ENCODE measurements at places on chromosomes 6 and 20.

GRCh38 chr6:46628976-46629375 is 23.6 kb downstream of the CYP39A1 start:
- DNase-seq: no peak

DNA sequence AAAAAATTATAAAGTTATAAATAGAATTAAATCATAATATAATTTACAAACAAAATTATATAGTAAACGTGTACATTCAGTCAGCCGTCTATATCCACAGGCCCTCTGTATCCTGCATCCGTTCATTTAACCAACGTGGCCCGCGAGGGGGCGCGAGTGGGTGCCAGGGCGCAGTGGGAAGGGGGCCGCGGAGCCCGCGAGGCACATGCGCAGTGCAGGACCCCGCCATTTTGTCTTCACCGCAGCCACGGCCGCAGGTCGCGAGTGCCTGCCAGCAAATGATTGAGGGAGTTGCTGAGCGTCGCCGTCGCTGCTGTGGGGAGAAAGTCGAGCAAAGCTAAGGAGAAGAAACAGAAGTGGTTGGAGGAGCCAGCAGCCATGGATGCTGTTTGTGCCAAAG is 53.4 kb upstream of the ECI2 start:
- no peak for DNase-seq

DNA sequence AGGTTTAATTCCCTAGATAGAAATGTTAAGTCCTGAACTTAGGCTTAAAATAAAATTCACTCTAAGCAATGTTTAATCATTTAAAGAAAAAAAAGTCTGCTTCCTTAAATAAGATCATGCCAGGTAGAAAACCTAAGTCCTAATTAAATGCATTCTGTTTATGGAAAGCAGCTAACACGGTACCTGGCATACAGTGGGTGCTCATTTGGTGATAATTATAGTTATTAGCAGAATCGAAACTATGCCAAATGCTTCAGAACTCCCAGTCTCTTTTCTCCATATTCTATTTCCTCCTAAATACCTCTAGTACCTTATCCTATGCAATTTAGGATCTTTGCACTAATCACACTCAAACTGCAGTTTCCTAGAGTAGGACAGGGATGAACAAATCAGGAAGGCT is 331.8 kb downstream of the EPHA7 start:
- DNase-seq: no peak

DNA sequence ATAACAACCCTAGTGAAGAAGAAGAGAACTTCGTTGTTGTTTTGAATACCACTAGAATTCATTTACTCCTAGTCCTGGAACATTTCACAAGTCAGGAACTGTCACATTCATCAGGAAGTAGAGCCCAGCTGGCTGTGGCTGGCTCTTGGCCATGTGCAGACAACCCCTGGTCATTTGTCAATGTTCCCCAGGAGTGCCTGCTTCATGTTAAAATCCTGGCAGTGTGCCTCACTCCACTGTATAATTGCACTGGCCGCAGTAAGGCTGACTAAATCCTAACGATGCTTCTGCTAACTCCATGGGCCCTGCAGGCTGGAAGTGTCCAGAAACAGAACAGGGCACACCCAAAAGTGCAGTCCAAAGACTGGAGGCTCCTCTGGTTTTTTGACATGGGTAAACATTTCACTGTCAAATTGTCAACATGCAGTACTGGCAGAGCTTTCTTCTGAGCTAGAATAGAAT is 41.5 kb upstream of the ADGRF1 start:
- peak; percentile 90 for DNase-seq

DNA sequence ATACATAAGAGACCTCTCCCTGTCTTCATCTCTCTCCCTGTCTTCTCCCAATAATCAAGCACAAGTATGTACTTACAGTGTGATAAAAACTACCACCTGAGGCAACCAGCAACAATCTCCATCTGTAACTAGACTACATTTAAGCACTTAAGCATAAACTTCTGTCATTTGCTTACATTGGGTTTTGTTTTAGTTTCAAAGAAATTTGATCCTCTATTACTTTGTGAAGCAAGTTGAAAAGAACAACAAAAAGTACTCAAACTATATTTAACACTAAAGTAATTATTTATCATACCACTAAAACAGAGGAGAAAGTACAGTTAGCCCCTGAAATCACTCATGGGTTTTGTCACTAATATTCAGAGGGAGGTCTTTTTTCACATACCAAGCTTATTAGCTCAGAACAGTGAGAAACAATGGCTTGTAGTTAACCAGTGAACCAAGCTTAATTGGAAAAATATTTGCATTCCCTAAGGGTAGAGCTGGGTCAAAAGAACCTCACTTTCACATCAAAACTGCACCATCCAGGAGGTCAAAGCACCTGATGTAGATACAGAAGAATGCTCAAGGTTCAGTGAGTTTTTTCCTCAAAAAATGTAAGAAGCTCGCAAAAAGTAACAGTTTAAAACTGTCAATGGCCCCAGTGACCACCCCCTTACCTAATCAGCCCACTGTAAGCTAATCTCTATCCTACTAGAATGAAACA is 34.1 kb downstream of the DCDC2 start:
- no peak for DNase-seq

DNA sequence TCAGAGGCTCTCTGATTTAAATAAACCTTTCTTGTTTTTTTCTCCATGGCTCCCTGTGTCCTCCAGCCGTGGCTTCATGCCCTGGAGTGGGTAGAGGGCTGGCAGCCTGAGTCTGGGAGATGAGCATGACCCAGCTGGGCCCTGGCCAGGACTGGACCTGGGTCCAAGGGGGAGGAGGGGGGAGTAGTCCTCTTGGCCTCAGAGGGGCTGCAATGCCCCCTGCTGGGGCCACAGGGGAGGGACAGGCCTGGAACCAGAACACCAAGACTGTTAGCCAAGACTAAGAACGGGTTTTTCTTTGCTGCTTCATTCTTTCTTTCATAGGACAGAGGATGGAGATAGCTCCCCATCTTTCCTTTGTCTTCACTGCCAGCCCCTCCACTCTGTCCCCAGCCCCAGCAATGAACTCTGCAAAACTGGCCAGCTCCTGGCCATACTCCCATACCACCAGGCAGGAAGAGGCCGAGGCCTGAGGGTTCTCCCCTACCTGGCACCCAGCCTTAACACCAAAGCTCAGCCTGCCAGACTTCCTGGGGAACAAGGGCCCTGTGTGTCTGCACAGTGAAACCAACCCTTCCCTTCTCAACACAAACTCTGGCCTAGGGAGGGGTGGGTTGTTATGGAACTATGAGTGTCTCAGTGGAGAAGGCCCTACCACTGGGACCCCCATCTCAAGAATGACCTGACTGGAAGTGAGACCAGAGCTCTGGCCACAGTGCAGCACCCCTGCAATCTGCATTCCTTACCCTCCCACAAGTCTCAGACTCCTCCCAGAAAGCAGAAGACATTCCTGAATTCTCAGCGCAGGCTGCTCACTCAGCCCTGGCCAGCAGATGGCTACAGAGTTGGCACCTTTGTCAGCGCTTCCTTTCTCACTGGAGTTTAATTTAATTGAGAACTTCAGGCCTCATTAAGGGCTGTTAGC is 11.0 kb downstream of the SLC29A1 start:
- peak; percentile 85 for DNase-seq

- no peak for DNase-seq
Observed at GRCh38 chr6:18837013-18837412, 449.9 kb downstream of the RNF144B start.

GRCh38 chr6:79111549-79111948 is 33.5 kb upstream of the PHIP start:
- DNase-seq: no peak

GRCh38 chr6:11009353-11009752 is 34.8 kb downstream of the ELOVL2 start:
- no peak for DNase-seq

DNA sequence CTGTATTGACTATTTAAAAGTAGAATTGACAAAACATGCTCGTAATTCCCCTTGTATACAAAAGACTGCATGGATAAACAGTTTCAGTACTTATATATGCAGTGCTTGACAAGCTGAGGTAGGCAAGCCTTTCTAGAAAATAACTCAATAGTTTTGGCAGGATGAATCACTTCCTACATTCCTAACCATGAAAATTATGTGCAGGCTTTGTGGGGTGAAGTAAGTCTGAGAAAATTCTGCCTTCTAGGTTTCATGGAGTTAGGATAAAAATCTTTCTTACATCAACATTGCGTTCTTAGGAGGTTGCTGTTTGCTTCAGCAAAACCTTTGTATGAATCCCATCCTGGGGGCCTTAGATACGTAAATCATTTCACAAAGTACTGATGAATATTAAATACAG is 801.4 kb upstream of the EYS start:
- no peak for DNase-seq

- DNase-seq: peak; percentile 59
Observed at GRCh38 chr6:151452750-151453427, 963 bp upstream of the RMND1 start.

- DNase-seq: no peak
Observed at GRCh38 chr20:61749406-61750075, 316.1 kb downstream of the TAF4 start.

DNA sequence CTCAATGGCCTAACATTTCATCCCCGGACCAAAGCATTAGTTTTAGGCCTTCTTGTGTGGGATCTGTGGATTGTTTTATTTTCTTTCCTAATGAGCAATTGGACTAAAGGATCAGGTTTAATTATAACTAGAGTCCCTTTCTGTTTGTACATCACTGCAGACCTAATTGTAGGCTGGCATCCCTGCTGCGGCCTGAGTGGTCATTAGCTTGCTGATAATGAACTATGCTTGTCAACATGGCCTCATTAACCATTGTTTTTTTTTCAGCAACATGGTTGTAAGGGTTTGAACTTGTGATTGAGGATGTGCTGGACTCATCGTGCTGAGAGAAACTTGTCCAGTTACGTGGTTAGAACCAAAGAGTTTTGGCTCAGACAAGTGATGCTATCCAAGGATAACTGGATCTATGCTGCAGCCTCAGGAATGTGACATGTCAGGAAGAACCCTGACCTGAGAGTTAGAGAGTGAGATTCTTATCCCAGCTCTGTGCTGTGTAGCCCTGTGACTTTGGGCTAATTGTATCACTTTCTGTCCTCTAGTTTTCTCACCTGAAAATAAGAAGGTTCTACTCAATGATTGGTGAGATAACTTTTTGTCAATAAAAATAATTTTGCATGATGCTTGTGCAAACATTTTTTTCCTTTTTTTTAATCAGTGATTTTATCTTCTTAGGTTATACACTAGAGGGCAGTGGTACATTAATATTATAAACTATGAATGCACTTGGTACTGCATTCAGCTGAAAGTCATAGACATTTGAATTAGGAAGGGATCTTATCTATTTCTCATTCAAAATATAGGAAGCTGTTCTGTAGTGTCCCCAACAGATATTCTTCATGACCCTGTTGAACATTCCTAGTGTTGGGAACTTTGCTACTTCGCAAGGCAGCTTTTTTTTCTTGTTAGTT is 140.9 kb downstream of the RNF144B start:
- DNase-seq: no peak

DNA sequence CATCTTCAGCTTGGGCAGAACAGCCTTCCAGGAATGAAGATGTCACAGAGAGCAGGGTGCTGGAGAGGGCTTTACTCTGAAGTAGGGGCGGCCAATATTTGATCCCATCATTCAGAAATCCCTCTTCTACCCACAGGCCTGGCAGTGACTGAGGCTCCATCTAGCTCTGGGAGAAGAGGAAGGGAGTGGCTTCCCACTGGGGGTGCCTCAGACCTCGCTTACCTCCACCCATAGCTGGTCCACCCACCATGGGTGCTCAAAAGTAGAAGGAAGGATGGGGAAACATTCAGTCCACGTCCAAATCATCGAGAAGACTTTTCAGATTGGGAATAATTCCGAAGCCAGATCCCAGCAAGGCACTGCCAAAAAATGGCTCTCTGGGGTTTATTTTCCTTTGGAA is 11.8 kb upstream of the THBD start:
- DNase-seq: no peak

DNA sequence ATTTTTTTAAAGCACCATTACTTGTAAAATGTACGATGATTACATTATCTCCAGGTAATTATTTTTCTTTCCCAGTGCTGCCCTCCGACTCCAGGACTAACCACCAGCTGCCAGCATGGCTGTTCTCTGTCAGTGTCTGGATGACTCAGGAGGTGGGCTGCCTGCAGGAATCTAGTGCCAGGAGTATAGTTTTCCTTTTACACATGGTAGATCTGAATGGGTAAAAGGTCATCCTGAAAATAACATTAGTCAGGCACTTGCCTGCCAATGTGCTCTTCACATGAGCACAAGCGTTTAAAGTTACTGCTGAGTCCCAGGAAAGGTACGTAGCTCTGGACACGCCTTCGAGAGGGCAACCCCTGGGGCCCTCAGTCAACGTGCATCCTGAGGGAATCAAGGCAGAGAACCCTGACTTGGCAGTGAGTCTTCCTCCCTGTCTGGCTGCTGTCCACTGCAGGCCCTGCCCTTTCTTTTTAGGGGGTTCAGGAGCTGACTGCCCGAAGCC is 2.4 kb downstream of the DYNLT1 start:
- no peak for DNase-seq

- peak; percentile 97 for DNase-seq
Observed at GRCh38 chr6:7389451-7390225, at the start of the genes CAGE1 and RIOK1. CAGE1 (minus strand) TSS chr6:7389742; CDS start chr6:7387173, 2,569 bp downstream. RIOK1 (plus strand) TSS chr6:7389808; CDS start chr6:7390003, 195 bp downstream.

- DNase-seq: no peak
Observed at GRCh38 chr6:80268865-80269730, 162.6 kb downstream of the BCKDHB start.

DNA sequence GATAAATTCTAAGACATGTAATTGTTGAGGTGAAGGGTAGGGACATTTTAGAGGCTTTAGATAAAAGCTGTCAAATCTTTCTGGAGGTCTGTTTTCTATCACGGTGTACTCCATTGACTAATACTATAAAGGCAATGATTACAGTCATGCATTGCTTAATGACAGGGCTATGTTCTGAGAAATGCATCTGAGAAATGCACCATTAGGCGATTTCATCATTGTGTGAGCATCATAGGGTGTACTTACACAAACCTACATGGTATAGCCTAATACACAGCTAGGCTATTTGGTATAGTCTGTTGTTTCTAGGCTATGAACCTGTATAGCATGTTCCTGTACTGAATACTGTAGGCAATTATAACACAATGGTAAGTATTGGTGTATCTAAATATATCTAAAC is 71.3 kb upstream of the FYN start:
- no peak for DNase-seq

- no peak for DNase-seq
Observed at GRCh38 chr6:138231381-138231886, 13.1 kb upstream of the PBOV1 start.

GRCh38 chr6:159800141-159800865 is at the start of gene PNLDC1:
PNLDC1 (plus strand) TSS chr6:159800276; CDS start chr6:159800308, 32 bp downstream.
- no peak for DNase-seq

GRCh38 chr6:116300566-116300965 is 20.8 kb upstream of the TSPYL1 start:
- DNase-seq: no peak

DNA sequence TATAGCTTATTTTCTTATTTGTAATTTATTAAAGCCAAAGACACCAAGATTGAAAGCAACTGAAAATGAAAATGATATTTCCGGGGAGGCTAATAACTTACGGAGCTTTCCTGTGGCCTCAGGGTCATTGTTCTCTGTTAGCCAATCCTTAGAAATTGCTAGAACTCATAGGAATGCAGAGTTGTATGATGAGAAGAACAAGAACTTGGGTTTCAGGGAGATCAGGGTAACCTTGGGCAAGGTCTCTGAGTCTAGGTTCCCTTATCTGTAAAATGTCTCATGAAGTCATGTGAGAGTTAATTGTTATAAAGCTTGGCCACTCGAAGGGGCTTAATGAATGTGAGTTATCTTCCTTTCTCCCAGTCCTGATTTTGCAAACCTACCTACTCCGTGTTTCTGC is 20.1 kb upstream of the SERINC3 start:
- DNase-seq: no peak

GRCh38 chr6:22471746-22472145 is 97.6 kb upstream of the HDGFL1 start:
- no peak for DNase-seq

All from right hindlimb (tissue), 1 donor.